CD4-positive, alpha-beta T cell treated with Interleukin-17A for 4 hours (primary cell): ENCODE measurements at places on chromosomes 13 and 19.

DNA sequence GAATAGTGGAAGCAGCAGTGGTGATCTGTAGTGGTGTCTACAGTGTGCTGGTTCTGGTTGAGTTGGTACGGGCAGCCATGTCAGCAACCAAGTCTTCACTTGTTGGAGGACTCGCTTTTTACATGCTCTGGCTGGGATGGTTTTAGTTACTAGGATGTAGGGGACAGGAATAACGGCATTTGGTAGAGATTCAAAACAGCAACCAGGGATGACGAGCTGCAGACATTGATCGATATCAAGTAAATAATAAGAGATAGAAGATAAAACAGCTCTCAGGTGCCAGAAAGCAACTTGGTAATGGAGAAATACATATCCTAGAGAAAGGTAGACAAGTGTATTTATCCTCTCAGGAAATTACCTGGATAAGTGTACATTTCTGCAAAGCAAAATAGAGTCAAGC, 84.3 kb downstream of the PCCA start:
- no peak for DNase-seq

DNA sequence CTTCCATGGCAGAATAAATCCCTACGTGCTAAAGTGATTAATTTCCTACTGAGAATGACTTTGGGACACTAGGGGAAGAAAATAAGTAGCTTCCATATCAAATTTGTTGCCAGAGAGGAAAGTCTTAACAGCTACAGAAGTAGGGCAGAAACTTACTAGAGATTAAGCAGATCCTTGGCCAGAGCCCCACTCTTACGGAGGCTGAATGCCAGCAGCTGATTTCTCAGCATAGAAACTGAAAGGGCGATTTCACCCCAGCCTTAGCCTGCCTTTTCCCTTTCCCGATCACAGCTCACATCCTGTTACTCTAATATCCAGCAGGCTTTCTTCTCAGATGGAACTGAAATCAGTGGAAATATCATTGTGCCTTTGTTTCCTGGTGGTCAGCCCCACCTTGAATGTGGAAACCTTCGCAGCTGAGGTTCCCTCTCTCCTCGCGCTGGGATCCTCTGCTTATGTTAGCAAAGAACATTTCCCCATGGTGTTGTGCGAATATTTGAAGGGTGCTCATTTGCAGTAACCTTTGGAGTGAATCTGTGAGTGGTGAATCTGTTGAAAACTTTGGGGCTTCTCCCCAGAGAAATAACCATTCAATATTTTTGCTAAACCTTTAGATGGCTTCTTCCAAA, 8.4 kb downstream of the FAM124A start:
- no peak for DNase-seq

DNA sequence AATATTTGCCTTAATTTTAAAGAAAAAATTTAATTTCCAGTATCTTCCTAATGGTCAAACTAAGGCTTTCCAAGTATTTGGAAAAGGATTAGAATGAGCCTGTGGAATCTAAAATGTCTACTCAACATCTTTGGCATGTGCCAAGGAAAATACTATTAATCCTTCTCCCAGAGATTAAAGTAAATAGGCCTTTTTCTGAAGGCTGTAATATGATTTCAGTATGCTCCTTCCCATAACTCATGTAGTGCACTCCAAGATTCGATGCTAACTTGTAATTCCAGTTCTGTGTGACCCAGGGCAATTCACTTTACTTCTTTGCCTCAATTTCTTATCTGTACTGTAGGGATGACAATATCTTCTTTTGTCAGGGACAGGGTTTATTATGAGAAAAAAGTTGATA, 196.9 kb downstream of the ZIC5 start:
- no peak for DNase-seq

- DNase-seq: peak; percentile 12
Measured at GRCh38 chr13:41455725-41456419, 1.5 kb upstream of the RGCC start.

DNA sequence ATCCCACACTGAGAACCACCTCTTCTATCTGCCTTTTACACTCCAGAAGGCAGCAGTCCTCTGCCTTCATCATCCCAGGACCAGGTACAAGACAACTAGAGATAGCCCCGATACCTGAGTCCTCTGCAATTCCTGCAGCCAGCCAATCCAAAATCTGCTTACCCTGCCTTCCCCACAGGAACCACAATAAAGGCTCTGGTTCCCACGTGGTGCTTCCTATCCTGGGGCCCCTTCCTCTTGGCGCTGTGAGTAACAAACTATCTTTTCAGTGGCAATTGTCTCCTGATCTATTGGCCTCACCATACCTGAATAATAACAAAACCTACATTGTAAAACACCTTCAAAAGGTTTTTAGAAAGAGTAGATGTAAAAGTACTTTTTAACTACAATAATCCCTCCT, 63.1 kb downstream of the ZDHHC20 start:
- peak; percentile 38 for DNase-seq

- no peak for DNase-seq
Measured at GRCh38 chr13:26923824-26924605, 163.4 kb upstream of the GPR12 start.

GRCh38 chr19:53132141-53132991, at the start of gene ZNF415:
Gene ZNF415, minus strand, starts transcription at chr19:53132910. Its CDS starts 10,234 bp downstream, at chr19:53122676.
- peak; percentile 47 for DNase-seq

DNA sequence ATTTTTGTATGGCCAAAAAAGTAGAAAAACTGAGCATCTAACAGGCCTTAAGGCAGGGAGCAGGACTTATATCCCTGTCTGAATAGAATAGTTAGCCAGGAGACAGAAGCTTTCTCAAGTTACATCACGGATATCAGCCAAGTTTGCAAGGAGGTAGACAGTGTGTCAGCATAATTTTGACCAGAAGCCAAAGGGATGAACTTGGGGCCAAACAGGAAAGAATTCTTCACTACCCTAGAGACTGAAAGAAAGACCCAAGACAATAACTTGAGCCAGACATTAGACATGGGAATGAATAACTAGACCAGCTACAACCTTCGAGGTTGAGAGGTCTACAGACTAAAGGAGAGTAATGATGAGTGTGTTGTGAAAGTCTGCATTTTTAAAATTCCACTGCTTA, 48.1 kb upstream of the PCDH9 start:
- no peak for DNase-seq

DNA sequence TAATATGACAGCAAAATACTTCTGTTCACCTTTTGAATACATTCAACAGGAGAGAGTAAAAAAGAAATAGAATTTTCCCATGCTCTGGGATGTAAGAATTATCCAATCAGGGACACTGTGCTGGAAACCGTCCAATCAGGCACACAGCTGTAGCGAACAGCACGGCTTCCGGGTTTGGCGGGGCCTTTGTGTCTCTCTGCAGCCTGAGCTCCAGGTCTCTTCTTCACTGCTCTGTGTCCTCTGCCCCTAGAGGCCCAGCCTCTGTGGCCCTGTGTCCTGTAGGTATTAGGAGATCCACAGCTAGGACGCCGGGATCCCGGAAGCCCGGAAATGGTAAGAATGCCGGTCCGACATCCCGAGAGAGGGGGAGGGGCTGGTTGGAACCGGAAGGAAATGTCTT, 92.7 kb downstream of the ZNF737 start:
- no peak for DNase-seq

DNA sequence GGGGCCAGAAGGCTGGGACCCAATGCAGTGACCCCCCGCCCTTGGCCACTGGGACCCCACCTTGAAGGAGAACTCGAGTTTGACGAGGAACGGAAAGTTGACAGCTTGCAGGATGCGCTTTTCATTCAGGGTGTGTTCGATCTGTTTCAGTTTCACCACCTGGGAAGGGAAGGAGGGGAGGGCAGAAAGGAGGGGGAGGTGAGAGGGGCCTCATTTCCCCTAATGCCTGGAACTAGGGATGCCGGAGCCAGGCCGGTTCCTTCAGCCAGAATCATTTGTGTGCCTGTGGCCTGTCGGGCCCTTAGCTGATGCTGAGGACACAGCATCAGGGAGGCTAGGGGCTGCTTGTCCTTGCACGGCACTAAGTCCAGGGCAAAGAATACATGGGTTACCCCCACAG, 12.2 kb upstream of the SAMD1 start:
- no peak for DNase-seq

DNA sequence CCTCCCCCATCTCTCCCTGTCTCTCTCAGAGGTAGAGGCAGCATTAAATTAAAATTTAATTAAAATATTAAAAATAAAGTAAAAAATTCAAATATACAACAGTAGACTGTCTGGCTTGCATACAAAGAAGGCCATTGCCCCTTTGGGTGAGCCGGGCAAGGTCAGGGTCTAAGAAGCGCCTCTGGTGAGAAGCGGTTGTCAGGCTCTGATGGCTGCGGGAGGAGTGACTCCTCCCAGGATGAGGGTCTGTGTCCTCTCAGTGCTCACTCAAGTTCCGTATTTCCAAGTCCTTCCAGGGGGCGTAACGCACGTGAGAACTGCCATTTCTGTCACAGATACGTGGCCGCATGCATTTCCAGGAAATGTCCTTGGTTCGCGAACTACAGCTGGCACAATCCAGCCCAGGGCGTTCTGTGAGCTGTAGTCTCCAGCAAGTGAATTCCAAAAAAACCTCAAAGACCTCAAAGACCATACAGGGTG, 737 bp upstream of the ZNF181 start:
- DNase-seq: no peak

DNA sequence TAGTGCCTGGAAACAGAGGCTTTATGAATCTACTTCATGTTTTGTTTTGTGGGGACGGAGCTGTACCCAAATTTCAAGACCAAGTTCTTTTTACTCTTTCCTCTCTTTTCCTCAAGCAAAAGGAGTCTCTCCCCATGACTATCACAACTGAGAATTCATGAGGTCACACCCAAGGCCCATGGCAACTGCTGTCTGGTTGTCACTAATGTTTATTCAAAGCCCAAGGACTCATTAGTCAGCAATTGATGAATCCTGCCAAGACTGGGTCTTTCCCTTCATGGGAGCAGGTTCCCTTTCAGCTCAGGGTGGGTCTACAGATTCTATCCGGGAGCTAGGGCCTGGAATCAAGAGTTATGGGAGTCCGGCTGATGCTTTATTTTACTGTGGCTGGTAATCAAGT, 441.5 kb upstream of the PCDH20 start:
- DNase-seq: no peak

DNA sequence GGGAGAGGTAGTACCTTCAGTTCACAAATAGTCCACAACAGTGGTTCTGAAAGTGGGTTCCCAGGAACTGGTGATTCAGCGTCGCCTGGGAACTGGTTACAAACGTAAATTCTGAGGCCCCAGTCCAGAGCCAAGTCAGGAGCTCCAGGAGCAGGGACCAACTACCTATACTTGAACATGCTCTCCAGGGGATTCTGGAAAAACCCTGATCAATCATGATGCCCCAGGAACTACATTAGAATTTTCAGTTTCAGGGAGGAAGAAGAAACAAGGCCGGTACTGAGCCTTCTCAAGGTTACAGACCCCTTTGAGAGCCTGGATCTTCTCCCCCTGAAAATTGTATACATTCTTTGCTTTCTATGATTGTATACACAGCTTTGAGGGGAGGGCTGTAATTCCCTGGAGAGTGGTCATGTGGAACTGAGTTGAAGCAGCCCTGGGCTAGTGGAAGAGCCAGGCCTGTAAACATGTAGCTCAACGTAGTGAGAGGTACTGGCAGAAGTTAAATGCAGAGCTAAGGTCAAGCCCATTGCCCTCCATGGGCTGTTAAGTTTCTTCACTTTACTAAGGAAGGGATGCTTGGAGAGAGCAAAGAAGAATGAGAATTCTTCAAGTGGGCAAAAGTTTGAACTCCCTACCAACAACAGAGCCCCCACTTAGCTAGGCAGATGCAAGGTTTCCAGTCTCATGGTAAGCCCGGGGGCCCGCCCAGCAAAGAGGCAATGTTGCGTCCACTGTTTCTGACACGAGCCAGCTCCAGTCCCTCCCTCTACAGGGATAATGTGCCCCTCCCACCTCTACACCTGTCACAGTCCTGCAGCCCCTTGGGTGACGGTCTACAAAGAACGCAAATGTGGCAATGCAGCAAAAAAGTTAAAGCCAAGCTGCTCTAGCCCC, 17.0 kb downstream of the DOCK9 start:
- no peak for DNase-seq

DNA sequence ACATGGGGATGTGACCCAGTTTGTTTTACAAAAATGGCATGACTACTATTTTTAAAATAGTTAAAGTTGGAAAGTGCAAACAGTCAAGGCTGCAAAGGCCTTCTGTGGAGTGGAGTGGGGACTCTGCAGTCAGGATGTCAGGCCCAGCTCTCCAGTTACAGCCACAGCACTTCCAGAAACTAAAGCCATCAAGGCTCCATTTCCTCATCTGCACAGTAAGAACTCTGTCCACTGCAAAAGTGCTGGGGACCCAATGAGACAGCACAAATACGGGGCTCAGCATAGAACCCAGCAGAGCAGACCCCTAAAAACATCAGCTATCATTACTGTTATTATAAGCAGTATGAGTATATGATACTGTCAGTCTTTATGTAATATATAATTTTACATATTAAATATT, 73.6 kb downstream of the SACS start:
- no peak for DNase-seq

DNA sequence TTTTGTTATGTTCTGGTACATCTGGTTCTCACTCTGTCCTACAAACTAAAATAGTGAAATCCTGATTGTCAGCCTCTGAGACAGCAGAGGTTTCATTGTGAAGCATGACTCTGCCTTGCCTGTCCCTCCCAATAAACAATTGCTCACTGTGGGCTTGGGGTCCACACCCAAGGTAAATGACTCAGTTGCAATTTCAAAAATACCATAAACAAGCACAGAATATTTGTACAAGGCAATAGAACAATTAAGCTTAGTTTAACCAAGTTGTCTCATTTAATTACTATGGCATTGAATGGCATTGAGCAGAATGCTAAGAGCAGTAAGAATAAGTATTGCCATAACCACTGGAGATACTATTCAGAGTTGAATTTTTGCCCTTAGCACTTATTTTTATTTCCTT, 353.6 kb downstream of the SPRY2 start:
- no peak for DNase-seq

DNA sequence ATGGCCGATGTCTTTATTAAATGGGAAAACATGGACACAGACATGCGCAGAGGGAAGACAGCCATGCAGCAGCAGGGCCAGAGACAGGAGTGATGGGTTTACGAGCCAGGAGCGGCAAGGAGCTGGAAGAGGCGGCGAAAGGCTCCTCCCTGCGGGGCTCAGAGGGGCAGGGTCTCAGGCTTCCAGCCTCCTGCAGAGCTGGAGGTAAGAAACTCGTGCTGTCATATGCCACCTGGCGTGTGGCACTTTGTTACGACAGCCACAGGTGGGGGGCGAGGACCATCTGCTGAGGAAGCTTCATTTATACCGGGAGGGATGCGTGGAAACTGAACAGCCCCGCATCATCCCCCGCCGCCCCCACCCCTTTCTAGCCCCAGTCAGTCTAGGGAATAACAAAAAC, 52.0 kb upstream of the SPACA7 start:
- DNase-seq: no peak
